GM23248 (cell line): ENCODE measurements at places on chromosomes 4 and X. TPM values are rescaled to one million over a fixed set of nuclear protein-coding genes. Genes with fewer than 3 reads are reported as not detected.

DNA sequence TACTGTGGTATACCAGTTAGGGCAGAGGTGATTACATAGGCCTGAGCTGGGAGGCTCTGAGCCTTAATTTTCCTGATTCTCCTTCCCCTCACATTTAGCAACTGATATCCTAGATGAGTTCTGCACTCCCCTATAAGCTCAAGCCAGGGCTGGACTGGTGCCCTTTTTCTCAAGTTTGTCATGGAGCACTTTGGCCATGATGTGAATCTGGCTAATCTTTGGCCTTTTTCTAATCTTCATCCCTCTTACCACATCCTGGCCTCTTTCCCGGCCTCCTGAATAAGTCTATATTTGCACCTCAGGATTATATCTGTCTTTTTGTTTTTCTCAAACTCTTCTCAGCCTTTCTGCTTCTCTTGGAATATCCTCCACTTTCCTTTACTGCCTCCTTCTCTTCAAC lies 10.9 kb upstream of the LAS1L start:
- no peak for DNase-seq

Gene MAGT1
- 50.4 and 50.5 TPM in 2 replicates for polyA plus RNA-seq

DNA sequence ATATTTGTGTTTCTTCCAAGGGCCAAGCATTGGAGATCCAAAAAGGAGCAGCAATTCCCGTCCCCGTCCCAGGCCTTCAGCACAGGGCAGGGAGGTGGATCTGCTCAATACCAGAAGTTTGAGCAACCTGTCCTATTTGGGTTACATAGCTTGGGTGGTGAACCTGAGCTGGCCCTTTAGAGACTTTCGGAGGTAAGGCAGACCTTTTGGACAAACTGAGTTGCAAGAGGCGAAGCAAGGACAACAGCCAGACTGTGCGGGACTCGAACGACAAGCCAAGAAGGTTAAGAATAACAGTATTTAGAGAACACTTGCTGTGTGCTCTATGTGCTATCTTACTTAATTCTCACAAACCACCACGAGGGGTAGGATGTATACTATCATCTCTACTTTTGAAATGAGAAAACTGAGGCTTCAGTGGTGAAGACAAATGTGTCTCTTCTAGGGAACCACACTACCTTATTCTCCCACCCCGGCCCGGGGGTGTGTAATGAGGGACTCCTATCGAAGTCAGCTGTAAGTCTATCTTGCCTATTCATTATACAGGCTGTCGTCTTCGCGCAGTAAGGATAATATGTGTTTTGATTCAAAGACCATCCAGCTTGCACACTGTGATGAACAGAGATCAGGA lies 1.3 kb downstream of the NOP14 start:
- DNase-seq, result peak; percentile 43

DNA sequence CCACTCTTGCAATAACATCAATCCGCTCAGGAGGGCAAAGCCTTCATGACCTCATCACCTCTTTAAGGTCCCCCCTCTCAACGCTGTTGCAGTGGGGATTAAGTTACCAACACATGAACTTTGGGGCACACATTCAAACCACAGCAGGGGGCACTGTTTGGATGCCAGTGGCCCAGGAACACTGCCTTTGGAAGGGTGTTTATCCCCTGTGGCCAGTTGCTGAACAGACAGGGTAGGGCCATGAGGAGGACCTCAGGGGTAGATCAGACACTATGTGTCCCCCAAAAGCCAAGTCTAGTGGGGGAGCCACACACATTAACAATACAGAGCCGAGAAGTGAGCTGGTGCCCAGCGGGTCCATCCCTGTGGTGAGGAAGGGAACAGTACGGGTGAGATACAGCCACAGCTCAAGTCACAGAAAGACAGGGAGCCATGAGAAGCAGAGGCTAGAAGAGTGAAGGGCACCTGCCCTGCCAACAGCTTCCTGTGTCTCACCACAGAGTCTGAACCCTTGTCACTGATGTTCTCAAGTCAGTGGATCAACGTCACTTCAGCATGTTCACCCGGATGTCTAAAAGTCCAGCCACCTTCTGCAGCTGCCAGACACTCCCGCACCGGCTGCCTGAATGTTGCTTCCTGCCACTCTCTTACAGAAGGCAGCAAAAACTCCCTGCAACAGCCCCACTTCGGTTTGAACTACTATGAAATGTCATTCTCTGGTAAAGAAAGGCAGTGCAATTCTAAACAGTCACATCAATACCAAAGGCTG lies 19.9 kb upstream of the MXD4 start:
- DNase-seq, result no peak

DNA sequence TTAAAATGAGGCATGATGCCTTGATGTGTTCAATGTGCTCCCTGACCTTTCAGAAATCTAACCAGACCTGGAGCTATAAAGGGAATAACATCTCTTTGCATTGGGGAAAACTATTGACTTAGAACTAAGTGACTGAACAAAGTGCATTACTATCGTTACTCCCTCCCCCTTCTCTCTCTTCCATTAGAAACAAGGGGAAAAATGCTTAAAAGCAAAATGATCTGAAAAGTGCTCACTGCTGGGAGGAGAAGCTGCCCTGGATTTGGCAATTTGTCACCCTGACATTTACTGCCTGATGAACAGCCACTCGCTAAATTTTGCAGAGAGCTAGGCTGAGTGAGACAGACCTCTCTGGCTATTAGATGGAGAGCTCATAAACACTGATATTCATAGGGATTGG lies 48.6 kb upstream of the PARM1 start:
- DNase-seq, result no peak

DNA sequence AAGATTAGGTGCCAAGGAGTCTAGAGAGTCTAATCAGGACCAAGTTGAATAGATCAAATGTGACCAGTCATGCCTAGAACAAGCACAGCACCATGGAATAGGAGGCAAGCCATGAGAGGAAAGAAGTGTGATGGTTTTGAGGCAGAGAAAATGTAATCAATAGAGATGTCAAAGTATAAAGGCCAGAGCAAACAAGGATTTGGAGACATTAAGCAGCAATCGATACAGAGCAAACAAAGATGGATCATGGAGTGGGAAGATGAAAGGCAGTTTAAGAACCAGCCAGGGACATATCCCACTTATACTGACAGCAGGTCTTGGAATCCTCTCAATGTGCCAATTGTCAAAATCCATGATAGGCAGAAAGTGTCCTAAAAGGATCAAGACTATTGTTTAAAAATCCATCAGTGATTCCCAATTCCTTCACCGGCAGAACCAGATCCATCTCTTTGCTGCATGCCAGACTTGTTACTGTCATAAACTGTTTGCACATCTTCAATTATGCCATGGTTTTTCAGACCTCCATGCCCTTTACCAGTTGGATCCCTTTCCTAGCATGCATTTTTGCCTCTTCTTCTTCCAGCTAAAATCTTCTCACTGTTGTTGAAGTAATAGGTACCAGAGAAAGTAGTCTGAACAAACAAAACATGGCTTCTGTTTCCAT lies 520.7 kb upstream of the ARX start:
- no peak for DNase-seq

- no peak for DNase-seq
Measured at GRCh38 chrX:24277405-24277804, 36.5 kb downstream of the SUPT20HL2 start.

- DNase-seq, result peak; percentile 18
Measured at GRCh38 chr4:174873931-174874330, 44.2 kb upstream of the ADAM29 start.

DNA sequence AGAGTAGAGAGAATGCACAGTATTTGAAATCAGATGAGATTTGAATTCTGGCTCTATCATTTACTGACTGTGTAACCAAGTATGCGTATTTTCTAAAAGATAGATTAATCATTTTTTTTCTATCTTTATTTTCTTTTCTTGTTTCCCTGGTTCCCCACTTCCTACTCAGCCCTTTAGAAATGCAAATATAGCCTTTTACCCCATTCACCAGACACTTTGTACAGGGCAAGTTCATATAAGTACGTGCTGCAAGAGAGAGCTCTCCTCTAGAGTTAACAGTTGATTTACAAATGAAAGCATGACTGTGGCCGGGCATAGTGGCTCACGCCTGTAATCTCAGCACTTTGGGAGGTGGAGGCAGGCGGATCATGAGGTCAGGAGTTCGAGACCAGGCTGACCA lies 17.8 kb upstream of the TDO2 start:
- DNase-seq, result no peak

Gene EIF2S3
- polyA plus RNA-seq, result 57.2 and 57.9 TPM in 2 replicates

Gene GPC4
- polyA plus RNA-seq, result 6.4 and 7.0 TPM in 2 replicates

Gene FUNDC2
- polyA plus RNA-seq, result 84.9 and 86.9 TPM in 2 replicates

- DNase-seq, result peak; percentile 74
Measured at GRCh38 chr4:100189820-100190642, at the start of gene DDIT4L. TSS of gene DDIT4L (minus strand) at chr4:100190468. CDS start at chr4:100189983, 485 bp downstream.

DNA sequence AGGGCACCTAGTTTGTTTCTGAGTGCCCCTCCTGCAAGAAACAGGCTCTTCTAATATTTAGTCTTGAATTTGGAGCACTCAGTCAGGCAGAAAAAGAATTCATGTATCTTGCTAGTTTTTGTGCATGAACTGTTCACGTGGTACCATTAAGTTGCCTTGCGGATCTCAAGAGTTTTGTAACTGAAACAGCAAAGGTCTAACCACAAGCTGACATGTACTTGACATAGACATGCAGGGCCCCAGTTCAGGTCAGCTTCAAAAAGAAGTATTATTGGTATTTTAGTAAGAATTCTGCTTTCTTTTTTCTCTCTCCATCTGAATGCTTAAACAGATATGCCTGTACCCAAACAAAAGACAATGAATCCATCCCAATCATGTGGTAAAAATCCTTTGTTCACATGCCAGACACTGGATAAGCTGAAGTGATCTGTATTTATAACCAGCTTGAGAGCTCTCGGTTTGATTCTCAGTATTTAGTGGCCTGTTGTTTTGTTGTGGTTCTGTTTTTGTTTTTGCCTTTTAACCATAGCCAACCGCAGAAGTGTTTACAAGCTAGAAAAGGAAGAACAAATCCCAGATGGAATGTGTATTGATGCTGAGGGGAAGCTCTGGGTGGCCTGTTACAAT lies 13.0 kb downstream of the RGN start:
- DNase-seq, result no peak

DNA sequence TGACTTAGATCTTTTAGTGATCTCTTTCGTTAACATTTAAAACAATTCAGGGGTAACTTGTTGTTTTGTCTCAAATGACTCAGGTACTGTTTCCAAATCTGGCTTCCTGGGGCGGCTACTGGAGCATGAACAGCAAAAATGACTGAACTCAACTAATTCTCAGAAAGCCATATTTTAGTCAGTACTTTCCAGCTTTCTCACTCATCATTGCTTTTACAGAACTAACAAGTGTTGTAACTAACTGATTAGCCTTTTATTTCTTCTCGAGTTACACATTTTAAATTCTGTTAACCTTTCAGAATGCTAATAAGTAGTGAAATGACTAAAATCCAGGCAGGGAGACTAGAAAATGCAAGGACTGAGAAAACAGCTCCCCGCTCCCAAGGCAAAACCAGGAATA lies 55.3 kb downstream of the JADE3 start:
- peak; percentile 4 for DNase-seq

Gene FAT4
- 2.1 and 2.4 TPM in 2 replicates for polyA plus RNA-seq

Gene CENPVL1
- not detected in 2 replicates for polyA plus RNA-seq

DNA sequence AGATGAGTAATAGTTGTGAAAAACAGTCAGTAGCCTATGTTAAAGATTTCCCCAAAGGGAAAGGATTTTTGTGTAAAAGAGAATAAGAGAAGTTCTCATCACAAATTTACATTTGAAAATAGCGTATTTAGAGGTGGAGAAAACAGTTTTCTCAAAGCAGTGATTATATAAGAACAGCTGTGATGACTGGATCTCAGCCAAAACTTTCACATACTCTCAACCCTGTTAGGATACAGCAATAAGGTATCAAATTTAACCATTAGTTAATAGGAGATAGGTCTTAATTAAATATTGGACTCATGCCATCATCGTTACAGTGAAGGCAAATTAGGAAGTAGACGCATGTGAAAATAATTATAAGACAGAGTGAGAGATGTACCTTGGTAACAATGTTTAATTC lies 622.7 kb downstream of the PCDH18 start:
- no peak for DNase-seq

DNA sequence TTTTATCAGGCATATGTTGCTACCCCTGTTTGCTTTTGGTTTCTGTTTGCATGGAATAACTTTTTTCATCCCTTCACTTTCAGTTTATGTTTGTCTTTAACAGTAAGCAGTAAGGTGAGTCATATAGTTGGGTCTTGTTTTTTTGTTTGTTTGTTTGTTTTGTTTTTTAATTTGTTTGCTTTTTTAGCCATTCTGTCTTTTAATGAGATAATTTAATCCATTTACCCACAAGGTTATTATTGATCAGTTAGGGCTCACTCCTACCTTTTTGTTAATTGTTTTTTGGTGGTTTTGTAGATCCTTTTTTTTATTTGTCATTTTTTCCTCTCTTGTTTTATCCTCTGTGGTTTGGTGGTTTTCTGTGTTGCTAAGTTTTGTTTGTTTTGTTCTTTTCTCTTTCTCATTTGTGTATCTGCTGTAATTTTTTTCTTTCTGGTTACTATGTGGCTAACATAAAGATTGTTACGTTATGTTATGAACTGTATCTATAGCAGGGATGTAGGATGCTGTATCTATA lies 379.5 kb upstream of the MAD2L1 start:
- DNase-seq, result no peak

GRCh38 chrX:153831429-153832150 lies 1.2 kb upstream of the PDZD4 start:
- no peak for DNase-seq

GRCh38 chr4:2470791-2471190 lies 1.9 kb downstream of the RNF4 start:
- DNase-seq, result no peak

Gene KLKB1
- polyA plus RNA-seq, result not detected in 2 replicates

DNA sequence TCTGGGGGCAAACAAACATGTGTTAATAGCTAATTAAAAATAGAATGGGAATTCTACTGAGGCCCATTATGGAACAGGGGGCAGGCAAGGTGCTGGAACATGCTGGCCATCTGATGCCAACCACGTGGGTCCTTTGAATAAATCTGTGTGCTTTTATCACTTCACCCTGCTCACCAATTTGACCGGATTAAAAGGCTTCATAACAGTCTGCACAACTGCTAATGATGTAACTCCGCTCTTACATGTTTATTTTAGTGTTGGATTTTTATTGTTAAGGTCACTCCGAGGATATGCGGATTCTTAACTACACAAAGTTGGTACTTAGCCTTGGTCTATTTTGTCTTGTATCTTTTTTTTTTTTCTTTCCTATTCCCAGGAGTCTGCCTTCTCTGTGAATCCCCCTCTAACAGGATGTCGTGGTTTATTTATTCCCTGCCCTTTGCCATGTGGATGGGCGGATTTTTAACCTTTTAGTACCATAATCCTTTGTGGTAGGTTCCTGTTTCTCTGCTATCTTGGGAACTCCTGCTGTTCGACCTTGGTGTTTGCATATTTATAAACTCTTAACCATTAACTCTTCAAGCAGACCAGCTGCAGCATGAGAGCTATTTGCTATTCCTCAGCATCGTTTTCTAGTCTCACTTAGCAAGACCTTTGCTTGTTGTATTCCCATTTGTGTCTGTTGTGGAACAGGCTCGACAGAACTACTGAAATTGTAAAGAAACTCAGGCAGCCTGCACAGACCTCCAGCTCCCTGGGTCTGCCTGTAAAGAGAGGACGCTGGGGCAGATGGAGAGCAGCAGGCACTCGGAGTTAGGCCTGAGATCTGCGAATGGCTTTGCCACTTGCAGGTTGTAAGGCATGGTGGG lies 38.0 kb downstream of the TRIM2 start:
- no peak for DNase-seq

Gene STOX2
- polyA plus RNA-seq, result not detected in 2 replicates
